Choroid plexus epithelial cell (primary cell): ENCODE measurements at places on chromosomes 11 and 22.
A peak's percentile ranks its signal among the peaks of the same experiment; 100 is the strongest.

DNA sequence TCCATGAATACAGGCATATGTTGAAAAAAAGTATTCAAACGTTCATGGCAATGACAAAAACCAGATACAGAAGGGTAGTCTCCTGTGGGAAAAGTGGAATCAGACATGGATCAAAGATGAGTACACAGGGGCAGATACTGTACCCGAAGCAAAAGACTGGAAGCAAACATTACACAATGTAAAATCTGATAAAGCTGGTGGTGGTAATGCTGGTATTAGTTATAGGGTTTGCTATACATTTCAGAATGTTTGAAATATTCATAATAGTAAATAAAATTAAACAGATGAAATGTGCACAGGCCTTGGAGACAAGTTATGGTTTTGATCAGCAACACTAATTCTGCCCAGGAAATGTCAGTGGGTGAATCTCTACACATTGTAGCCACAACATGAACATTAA, 607.6 kb downstream of the SOX6 start:
- no peak for DNase-seq

DNA sequence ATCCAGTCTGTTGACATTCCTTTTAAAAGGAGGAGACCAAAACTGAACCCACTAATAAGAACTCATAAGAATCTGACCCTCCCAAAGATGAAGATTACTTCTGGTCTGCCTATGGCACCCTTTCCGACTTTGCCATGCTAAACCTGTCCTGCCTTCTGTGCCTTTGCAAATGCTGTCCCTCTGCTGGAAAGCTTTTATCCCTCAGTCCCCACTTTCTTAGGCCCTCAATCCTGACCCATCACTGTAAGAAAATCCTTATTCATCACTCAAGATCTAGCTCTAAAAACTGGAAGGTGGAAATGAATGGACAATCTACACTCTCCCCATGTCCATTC, 10.4 kb downstream of the MPZL3 start:
- no peak for DNase-seq

GRCh38 chr22:35950262-35950661, 78.4 kb downstream of the RBFOX2 start:
- no peak for DNase-seq

GRCh38 chr11:17528906-17529843, 15.0 kb downstream of the USH1C start:
- DNase-seq = no peak

DNA sequence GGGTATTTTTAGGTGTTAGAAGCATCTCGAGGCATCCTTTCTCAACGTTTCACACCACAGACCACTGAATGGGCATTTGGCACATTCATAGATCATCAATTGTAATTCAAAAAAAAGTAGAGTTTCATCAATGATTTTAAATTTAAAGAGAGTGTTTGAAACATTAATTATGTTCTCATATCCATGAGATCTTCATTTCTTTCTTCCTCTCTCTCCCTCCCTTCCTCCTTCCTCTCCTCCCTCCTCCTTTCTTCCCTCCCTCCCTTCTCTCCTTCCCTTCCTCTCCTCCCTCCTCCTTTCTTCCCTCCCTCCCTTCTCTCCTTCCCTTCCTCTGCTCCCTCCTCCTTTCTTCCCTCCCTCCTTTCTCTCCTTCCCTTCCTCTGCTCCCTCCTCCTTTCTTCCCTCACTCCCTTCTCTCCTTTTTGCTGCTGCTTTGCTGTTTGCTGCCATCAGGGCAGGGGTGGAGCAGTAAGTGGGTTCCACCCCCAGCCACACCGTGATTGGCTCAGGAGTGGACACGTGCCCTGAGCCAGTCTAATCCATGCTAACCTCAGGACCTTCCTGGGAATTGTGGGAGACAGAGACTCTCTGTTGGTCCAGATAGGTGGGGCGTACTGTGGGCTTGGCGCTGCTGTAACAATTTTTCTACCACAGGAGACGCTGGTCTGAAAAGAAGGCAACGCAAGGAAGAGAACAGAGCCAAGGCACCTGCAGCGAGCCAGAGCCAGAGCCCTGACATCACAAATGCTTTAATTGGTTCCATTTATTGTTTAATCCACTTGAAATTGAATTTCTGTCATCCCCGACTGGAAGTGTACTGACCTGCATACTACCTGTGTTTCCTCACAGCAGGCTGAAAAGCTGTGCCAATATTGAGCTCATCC, 33.7 kb upstream of the APOBEC3A start:
- peak; percentile 61 for DNase-seq

- DNase-seq = no peak
Measured at GRCh38 chr11:86422371-86422770, 47.7 kb downstream of the CCDC81 start.

DNA sequence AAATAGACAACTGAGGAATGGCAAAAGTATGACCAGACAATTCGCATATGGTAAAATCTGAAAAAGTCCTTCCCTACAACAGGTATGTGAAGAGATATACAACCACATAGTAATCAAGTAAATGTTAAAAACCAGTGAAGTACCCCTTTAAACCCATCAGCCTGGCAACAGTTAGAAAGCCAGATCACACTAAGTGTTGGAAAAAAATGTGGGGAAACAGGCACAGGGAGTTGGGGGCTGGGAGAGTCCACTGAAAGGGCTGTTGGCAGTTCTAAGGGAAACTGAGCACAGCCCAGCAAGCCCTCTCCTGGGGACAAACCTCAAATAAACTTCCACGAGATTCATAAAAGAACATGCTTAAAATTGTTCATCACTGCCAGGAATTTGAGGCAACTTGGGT, 242.1 kb downstream of the BUD13 start:
- DNase-seq = no peak

GRCh38 chr11:69539416-69540117, 58.1 kb downstream of the LINC01488 start:
- DNase-seq = no peak

GRCh38 chr22:19576460-19577421, 52.5 kb upstream of the CLDN5 start:
- peak; percentile 70 for DNase-seq

GRCh38 chr22:35921777-35922176, 106.8 kb downstream of the RBFOX2 start:
- DNase-seq = peak; percentile 92

DNA sequence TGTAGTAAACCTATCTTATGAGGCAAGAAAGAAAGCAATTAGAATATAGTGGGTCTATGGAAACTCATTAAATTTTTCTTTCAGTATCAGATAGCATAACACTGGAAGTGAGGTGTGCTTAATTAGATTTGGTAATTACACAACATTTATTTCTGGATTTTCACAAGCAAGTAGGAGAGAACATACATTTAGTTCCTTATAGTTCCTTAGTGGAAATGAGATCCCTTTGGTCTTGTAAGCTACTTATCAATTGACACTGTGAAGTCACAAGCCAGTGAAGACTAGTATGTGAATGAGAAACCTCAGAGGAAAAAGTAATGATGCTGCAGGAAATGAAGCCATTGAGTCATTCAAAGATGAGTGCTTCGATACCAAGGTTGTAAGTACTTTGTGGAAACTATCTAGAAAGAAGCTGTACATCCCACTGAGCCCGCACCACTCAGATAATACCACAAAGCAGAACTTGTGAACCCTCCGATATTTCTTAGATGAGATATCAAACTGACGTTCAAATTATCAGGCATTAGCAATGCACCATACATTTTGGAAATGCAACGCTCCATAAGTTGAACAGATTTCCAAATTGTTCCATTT, 53.5 kb downstream of the ENTHD1 start:
- DNase-seq = no peak

- DNase-seq = no peak
Measured at GRCh38 chr11:6229911-6230310, 4.5 kb downstream of the FHIP1B start.

DNA sequence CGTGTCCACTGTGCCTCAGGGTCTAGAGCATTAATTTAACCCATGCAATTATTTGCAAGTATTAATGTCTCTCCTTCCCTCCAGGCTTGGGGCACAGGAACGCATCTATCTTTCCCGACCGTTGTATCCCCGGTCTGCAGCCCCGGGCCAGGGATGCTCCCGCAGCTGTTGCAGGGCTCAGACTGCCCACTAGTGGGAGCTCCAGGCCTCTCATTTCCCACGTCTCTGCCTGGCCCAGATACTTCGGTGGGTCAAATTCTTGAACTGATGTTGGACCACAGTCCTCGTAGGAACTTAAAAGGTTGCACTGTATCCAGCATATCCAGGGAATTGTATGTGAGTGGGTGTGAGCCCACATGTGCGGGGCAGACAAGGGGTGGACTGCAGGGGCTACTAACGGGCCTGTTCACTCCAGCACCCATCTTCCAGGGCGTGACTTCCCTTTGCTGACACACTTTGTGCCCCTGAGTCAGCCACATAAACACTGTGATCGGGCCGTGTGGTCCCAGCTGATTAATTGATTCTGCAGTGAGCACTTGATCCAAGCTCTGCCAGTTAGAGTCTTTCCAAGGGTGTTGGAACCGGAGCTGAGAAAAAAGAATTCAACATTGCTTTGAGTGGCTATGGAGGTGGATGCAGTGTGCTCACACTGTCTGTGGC, 451.3 kb downstream of the TBC1D22A start:
- peak; percentile 32 for DNase-seq

GRCh38 chr11:61489833-61490721, 18.5 kb upstream of the LRRC10B start:
- no peak for DNase-seq

DNA sequence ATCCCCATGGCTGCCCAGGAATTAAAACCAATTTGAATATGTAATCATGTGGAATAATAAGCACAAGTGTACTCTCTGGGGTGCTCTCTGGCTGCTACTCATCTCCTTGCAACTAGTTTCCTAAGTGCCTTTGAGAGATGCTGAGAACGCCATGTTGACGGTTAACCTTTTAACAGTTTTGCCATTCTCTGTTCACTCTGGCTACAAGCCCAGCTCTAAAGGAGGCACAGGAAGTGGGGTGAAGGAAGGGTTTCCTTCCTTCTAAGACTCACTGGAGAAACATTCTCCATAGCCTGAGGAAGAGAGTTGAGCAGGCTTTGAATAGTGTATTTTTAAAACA, 122.0 kb upstream of the ZC3H12C start:
- DNase-seq = peak; percentile 95

- no peak for DNase-seq
Measured at GRCh38 chr11:125494031-125494360, 2.1 kb downstream of the FEZ1 start.

DNA sequence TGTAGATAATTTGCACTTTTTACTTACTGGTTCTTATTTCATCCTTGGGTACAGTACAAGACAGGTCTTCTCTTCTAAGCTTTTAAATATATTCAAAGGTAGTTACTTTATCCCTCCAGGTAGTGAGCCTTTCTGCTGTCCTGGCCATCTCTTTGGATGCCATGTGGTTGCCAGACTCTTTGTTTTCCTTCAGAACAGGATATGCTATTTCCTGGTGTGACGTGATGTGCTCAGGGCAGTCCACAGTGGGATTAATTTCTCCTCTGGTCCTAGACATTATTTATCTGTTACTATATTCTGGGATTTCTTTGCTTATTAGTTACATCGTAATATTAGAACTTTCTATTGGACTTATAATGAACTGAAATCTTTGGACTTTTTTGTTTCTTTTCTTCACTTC, 63.7 kb downstream of the PPP6R3 start:
- DNase-seq = peak; percentile 20

GRCh38 chr11:117587416-117587815, 209.6 kb downstream of the DSCAML1 start:
- DNase-seq = no peak

DNA sequence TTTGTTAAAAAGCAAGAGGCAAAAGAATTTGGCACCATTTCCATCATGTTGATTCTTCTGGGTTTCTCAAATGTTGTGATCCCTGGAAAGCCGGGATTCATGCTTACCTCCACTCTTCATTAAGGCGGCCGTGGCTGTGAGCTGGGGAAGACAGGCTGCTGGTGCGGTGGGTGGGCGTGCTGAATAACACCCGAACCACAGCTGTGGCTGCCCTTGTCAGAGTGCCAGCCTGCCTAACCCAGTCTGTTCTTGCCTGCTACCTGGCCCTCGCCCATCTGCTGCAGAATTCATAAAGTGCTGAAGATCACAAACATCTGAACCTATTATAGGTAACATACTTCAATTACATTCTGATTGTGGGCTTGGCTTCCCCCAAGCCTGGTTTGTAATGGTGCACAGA, 95.8 kb upstream of the RCN1 start:
- DNase-seq = no peak

DNA sequence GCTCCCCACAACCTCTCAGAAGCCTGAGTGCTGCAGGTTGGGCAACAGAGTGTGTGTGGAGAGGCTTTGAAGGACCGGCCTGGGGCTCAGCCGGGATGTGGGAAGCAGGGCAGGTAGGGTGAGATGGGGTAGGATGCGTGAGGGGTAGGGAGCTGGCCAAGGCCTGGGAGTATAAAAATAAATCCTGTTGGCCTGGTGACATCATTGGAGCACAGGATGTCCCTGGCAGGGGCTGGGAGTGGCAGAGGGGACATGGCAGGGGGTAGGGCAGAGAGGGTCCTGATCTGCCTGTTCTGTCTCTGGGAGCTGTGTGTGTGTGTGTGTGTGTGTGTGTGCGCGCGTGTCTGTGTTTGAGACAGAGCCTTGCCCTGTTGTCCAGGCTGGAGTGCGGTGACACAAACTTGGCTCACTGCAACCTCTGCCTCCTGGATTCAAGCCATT, 28.6 kb downstream of the TEF start:
- DNase-seq = no peak

DNA sequence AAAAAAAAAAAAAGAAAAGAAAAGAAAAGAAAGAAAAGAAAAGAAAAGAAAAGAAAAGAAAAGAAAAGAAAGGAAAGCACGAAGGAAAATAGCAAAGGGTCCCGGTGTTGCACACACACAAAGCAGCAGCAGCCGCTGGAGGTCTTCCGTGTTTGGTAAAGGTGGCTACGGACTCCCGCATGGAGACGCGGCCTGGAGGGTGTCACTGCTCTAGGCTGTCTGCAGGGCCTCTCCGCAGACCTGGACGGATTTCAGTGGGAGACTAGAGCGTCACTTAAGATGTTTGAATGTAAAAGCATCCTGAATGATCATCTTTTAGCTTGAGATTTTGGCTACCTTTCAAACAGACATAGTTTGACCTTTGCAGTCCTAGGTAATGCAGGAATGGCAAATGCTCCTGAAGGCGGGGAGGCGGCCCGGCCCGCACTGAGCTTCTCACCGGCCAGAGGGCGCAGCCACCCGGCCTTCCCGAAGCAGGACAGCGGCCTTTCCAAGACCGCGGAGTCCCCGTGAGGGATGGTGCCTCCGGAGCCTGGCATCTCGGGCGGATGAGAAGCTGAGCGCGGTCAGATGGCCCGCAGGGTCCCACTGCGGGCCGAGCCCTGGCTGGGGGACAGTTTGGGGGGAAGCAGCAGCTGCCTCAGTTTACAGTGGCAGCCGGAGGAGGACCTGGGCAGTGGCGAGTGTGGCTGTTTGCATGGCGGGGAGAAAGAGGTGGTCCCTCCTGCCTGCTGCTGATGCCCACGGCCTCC, 18.5 kb downstream of the KRTAP5-5 start:
- DNase-seq = no peak

DNA sequence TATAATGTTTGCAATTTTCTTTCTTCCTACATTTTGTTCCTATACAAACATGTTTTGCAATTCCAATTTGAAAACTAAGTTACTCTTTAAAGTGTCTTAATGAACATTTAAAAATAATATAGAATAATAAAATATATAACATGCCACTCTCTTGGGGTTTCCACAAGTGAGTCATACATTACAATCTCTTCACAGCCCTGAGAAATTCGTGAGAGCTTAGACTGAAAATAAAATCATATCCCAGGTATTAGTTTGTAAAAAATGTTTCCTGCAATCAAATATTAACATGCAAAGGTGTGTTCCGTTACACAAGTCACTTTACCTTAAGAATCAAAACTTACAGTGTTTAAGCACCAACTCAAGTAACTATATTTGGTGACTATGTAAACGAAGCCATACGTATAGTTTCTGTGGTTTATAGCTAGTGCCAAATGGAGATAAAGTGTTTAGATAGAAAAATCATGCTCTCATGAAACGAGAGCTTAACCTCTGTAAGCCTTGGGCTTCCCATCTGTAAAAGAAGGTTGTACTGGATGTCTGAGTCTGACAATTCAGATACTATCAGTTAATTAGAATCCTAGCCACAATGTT, 253.6 kb upstream of the ANO3 start:
- DNase-seq = peak; percentile 21
